ENCODE measurements at places on chromosomes 3 and 15. TPM values are rescaled to one million over a fixed set of nuclear protein-coding genes. Genes with fewer than 3 reads are reported as not detected.

MESD gene
- 36.5 TPM for total RNA-seq

ECE2 gene
- not detected for total RNA-seq

FAM227B gene
- 4.3 TPM for total RNA-seq

DAZL gene
- not detected for total RNA-seq
